ENCODE measurements at places on chromosomes 7 and 10.

GRCh38 chr7:70621954-70622600 lies 509.9 kb upstream of the GALNT17 start:
- DNase-seq = no peak

DNA sequence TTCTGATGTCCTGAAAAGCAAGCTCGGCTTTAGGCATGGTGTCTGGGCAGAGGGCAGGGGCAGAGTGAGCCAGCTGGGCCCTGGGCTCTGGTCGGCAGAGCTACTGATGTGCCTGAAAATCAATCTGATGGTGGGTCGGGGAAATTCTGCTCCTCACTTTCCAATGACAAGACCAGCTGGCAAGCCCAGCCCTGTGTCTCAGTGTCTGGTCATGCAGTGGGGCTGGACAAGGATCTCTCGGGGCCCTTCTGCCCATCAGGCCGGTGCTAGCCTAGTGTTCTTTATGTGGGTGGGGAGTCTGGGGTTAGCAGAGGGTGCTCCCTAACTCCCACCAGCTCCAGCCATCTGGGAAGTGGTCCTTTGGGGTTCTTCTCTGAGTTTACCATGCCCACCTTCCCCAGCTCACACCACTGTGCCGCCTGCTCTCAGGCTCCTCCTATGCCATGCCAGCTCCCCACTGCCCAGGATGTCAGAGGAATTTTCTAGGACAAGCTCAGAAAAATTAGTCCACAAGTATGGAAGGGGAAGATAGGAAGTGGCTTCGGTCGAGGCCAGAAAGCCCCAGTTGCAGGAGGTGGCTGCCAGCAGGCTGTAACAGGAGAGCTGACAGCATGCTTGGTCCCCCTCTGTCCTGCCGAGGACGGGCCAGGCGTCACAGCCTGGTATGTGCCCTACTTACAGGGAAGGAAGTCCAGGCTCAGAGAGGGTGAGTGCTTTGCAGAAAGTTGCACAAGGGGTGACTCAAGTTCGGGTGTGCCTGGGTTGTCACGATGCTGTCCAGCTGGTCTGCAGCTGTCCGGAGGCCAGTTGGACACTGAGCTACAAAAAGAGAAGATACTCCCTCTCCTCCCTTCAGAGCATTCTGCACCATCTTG lies 135.2 kb downstream of the ADCY1 start:
- DNase-seq = no peak

- DNase-seq = no peak
Measured at GRCh38 chr7:37074370-37074769, 350.1 kb upstream of the AOAH start.

DNA sequence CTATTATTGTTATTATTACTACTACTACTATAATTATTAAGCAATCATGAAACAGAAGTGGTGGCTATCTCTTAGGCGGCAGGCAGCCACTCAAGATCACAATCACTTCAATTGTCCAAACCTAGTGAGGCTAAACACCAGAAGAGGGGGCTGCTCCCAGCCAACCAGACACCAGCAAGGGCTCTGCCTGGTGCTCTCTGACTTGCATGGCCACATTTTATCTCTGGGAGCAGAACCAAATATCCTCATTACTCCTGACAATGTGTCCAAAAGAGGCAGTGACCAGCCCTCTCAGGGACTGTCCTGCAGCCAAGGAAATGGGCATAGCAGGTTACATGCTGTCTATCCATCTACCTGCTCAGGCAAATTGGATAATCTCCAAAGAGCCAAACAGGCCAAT lies 187.4 kb upstream of the PDE1C start:
- DNase-seq = peak; percentile 28

- DNase-seq = no peak
Measured at GRCh38 chr7:26461518-26461917, 169.9 kb downstream of the SNX10 start.

GRCh38 chr10:21285742-21286331 lies 239.6 kb downstream of the SKIDA1 start:
- DNase-seq = no peak

- no peak for DNase-seq
Measured at GRCh38 chr7:10706875-10707493, 266.7 kb upstream of the PHF14 start.

DNA sequence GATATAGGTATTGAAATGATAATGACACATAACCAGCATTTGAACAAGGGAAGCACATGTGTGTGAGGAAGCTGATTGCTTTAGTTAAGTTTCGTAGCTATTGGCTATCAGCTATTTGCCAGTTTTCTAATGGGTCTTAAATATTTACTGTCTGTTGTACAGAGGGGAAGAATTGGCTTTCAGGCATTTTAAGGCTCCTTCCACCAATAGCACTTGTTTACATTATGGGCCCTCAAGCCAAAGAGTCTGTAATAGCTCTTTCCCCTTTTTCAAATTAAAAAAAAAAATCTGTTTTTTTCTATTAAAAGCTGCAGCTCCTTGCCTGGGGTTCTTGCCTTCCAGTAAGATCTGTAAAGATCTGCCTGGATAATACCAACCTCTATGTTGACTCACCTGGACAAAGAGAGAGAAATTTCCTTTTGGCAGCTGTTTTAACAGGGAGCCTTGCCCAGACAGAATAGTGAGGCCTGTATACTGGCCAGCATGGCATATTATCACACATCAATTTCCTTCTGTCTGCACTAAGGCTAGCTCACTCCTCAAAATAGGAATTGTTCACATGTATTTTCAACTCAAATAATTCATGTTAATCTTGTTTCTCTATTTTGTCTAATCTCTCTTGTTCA lies 104.7 kb upstream of the LRGUK start:
- peak; percentile 81 for DNase-seq

Data from NCI-H1092 treated with DMSO at 0.1 percent for 48 hours (cell line).